ENCODE measurements at places on chromosomes 4 and X.

- DNase-seq = peak; percentile 11
- H3K36me3 ChIP-seq = peaks cover 13% of the 10 kb centered on the region
- H3K27me3 ChIP-seq = no peaks in the 10 kb centered on the region
- peaks cover 43% of the 10 kb centered on the region for H3K4me1 ChIP-seq
- peak overlapping the region; percentile 59 for H3K27ac ChIP-seq
- peak overlapping the region; percentile 48 for H3K4me3 ChIP-seq
Measured at GRCh38 chr4:37682701-37683401, 3.3 kb downstream of the RELL1 start.

- peaks cover 22% of the 10 kb centered on the region for H3K4me1 ChIP-seq
- H3K4me3 ChIP-seq = peak overlapping the region; percentile 61
- H3K27me3 ChIP-seq = peaks cover 29% of the 10 kb centered on the region
- no peak overlapping the region for H3K27ac ChIP-seq
- no peak for DNase-seq
- no peaks in the 10 kb centered on the region for H3K36me3 ChIP-seq
Measured at GRCh38 chr4:139735381-139736273, 70.0 kb downstream of the MGST2 start.

- no peaks in the 10 kb centered on the region for H3K27me3 ChIP-seq
- no peak overlapping the region for H3K27ac ChIP-seq
- no peak for DNase-seq
- H3K4me1 ChIP-seq = no peaks in the 10 kb centered on the region
- no peak overlapping the region for H3K4me3 ChIP-seq
Measured at GRCh38 chr4:17771284-17771908, 10.0 kb downstream of the FAM184B start.

GRCh38 chr4:80231180-80231579 lies 33.9 kb downstream of the PRDM8 start:
- H3K4me1 ChIP-seq = no peaks in the 10 kb centered on the region
- H3K27ac ChIP-seq = no peak overlapping the region
- no peaks in the 10 kb centered on the region for H3K36me3 ChIP-seq
- DNase-seq = no peak

DNA sequence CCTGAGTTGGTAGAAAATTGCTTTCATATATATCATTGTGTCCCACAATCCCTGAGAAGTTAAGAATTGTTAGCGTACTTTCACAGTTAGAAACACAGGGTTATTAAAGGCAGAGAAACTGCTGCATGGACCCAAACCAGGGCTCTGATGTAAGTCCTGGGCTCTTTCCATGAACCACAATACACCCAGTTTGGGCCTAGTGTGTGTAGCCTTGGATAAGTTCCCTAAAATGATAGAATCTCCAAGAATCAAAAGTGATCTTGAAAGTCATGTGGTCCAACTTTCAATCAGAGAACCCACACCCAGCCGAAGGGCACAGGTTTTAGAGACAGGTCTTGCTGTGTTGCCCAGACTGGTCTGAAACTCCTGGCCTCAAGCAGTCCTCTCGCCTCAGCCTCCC lies 257.8 kb upstream of the KLF3 start:
- no peaks in the 10 kb centered on the region for H3K27me3 ChIP-seq
- DNase-seq = no peak
- no peak overlapping the region for H3K27ac ChIP-seq
- peaks cover 3% of the 10 kb centered on the region for H3K4me1 ChIP-seq
- no peaks in the 10 kb centered on the region for H3K36me3 ChIP-seq
- H3K4me3 ChIP-seq = no peak overlapping the region

All from activated naive CD4-positive, alpha-beta T cell treated with anti-CD3 and anti-CD28 coated beads for 36 hours (primary cell).